ENCODE measurements at places on chromosomes 7 and 10.
A peak's percentile ranks its signal among the peaks of the same experiment; 100 is the strongest.

- H3K4me3 ChIP-seq: no peak overlapping the region
- H3K27ac ChIP-seq: no peak overlapping the region
- peaks cover 9% of the 10 kb centered on the region for H3K27me3 ChIP-seq
Measured at GRCh38 chr7:151964951-151965350, 8.7 kb downstream of the GALNTL5 start.

GRCh38 chr10:71413581-71413980 is 16.9 kb downstream of the CDH23 start:
- H3K27ac ChIP-seq: no peak overlapping the region
- peaks cover 11% of the 10 kb centered on the region for H3K36me3 ChIP-seq
- no peaks in the 10 kb centered on the region for H3K4me1 ChIP-seq

DNA sequence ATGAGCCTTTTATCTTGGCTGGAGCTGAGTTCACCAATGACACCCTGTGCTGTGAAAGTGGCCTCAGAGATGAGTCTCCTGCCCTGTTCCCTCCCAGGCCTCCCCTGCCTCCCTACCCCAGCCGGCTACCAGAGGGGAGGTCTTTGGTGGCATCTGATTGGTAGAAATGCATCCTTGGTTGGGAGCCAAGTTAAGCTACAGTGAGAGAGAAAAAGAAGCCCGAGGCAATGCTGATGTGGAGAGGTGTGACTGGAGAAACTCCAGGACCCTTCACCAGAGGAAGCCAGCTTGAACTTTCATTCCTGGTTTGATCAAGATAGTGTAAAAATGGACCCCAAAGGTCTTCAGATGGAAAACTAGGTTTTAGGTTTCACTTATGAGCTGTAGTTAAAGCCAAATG is 191.1 kb upstream of the TCF7L2 start:
- no peak overlapping the region for H3K4me3 ChIP-seq
- no peaks in the 10 kb centered on the region for H3K27me3 ChIP-seq
- H3K36me3 ChIP-seq: peaks cover 5% of the 10 kb centered on the region
- no peaks in the 10 kb centered on the region for H3K4me1 ChIP-seq
- no peak overlapping the region for H3K27ac ChIP-seq

- no peaks in the 10 kb centered on the region for H3K4me1 ChIP-seq
- peaks cover 5% of the 10 kb centered on the region for H3K27me3 ChIP-seq
- no peak for DNase-seq
- no peak overlapping the region for H3K4me3 ChIP-seq
- no peaks in the 10 kb centered on the region for H3K36me3 ChIP-seq
Measured at GRCh38 chr7:142168746-142169145, 57.2 kb downstream of the MGAM2 start.

- H3K4me1 ChIP-seq: peaks cover 50% of the 10 kb centered on the region
- no peaks in the 10 kb centered on the region for H3K27me3 ChIP-seq
- H3K27ac ChIP-seq: peak overlapping the region; percentile 41
- H3K4me3 ChIP-seq: no peak overlapping the region
- no peak for DNase-seq
- peaks cover 11% of the 10 kb centered on the region for H3K36me3 ChIP-seq
Measured at GRCh38 chr7:22665923-22666322, 61.1 kb upstream of the IL6 start.

GRCh38 chr10:98172073-98172472 is 37.6 kb downstream of the R3HCC1L start:
- H3K27me3 ChIP-seq: no peaks in the 10 kb centered on the region
- no peak overlapping the region for H3K4me3 ChIP-seq
- H3K36me3 ChIP-seq: peaks cover under 1% of the 10 kb centered on the region
- peaks cover 37% of the 10 kb centered on the region for H3K4me1 ChIP-seq
- H3K27ac ChIP-seq: no peak overlapping the region
- no peak for DNase-seq

DNA sequence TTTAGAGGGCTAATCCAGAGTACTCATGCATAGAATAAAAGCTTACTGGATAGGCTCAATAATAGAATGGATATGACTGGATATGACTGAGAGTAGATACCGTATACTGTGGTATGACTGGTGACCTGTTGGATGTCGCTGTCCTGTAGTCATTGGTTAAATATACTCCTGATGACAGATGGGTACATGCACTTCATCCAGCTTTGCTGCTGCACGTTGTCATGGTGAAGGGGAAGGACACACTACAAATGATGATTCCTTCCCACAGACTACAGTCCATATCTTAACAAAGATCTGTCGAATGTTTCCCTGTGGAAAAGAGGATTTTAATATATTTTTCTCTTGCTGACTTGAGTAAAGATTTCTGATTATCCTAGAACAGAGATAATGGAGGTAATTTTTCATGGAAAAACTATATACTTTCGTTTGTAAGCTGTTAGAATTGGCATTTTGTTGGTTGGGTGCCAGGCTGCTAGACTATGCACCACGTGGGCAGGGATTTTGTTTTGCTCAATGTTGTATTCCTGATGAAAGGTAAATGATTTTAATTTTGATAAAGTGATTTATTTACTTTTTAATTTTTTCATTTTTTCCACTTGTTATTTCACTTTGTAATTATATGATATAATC is 97.3 kb downstream of the PPP1R9A start:
- peaks cover 6% of the 10 kb centered on the region for H3K4me1 ChIP-seq
- no peak overlapping the region for H3K27ac ChIP-seq
- H3K27me3 ChIP-seq: no peaks in the 10 kb centered on the region
- no peak overlapping the region for H3K4me3 ChIP-seq
- DNase-seq: no peak
- H3K36me3 ChIP-seq: no peaks in the 10 kb centered on the region

DNA sequence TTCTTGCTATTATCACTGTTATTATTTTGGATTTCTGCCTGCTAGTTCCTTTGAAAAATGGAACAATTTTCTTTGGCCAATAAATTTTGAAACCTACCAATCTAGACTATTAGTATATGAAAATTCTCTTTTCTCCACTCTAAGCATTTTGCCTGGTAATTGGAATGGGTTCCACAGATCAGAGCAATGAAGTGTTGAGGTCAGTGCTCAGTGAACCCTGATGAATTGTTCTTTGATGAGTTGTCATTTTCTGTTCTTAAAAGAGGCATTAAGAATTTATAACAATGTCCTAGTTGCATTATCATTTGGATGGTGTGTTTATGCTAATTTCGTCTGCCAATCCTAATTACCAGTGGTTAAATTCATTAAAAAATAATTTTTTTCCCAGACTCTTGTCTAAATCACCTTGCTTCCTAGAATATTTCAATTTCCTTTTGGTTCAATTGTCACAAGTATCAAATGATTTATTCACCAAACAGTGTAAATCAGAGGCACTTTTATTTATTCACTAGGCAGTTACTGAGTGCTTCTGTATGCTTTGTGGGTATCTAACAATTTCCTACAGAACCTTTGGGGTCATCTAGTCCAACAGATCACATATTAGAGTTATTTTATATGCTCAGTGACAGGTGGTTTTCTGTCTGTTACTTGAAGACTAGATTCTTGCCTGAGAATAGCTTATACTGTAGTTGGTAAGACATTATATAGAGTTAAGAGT is 239.0 kb downstream of the DNAJB9 start:
- H3K4me1 ChIP-seq: no peaks in the 10 kb centered on the region
- peaks cover 9% of the 10 kb centered on the region for H3K27me3 ChIP-seq
- no peaks in the 10 kb centered on the region for H3K36me3 ChIP-seq
- no peak overlapping the region for H3K27ac ChIP-seq

DNA sequence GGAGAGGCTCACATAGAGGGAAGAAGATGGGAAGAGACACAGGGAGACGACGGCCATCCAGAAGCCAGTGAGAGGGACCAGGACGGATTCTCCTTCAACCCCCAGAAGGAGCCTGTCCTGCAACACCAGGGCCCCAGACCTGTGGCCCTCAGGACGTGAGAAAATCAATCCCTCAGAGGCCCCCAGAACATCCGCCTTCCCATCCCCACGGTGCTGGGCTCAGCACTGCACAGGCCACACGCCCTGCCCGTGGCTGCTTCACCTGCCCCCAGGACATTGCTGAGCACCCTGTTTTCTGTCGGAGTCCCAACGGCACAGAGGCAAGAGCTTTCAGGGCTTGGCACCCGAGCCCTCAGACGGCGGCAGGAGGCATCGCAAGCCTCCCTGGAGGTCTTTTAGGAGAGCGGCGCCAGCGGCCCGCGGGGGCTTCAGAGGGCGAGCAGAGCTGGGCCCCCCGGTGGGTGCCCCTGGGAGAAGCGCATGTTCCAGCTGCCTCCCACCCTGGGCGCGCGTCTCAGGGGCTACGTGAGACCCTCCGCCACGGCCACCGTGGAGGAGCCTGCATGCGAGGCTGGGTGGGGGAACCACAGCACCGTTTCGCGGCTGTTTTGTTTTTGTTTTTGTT is 42.8 kb downstream of the PDGFA start:
- H3K27ac ChIP-seq: no peak overlapping the region
- H3K36me3 ChIP-seq: no peaks in the 10 kb centered on the region
- H3K27me3 ChIP-seq: peaks cover 33% of the 10 kb centered on the region

DNA sequence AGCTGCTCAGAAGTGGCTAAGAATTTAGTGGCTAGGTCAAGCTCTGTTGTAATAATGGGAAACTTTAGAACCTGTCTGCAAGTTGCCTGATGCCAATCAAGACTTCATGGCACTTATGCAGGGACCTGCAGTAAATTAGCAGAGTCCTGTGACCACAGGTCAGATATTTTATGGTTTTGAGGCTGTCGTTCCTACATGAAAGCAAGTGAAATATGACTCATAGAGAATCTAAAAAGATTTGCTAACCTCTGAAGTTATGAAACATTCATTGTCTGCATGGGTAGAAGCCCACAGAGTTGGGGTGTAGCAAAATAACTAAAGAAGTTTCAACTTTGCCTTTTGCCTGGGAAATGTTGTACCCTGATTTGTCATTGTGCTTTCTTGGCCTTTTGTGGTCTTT is 32.3 kb downstream of the SLC39A12 start:
- no peaks in the 10 kb centered on the region for H3K36me3 ChIP-seq
- peaks cover 22% of the 10 kb centered on the region for H3K4me1 ChIP-seq
- no peaks in the 10 kb centered on the region for H3K27me3 ChIP-seq
- no peak for DNase-seq

- H3K36me3 ChIP-seq: no peaks in the 10 kb centered on the region
- no peak for DNase-seq
- no peak overlapping the region for H3K4me3 ChIP-seq
- H3K27me3 ChIP-seq: no peaks in the 10 kb centered on the region
- no peak overlapping the region for H3K27ac ChIP-seq
- H3K4me1 ChIP-seq: no peaks in the 10 kb centered on the region
Measured at GRCh38 chr10:36366065-36366464, 724.0 kb upstream of the FZD8 start.

GRCh38 chr10:54203401-54203800 is 597.6 kb downstream of the PCDH15 start:
- H3K4me1 ChIP-seq: no peaks in the 10 kb centered on the region
- no peaks in the 10 kb centered on the region for H3K36me3 ChIP-seq
- no peak overlapping the region for H3K4me3 ChIP-seq
- DNase-seq: no peak
- no peaks in the 10 kb centered on the region for H3K27me3 ChIP-seq

- H3K4me1 ChIP-seq: peaks cover 33% of the 10 kb centered on the region
- peak overlapping the region; percentile 63 for H3K4me3 ChIP-seq
- peak overlapping the region; percentile 92 for H3K27ac ChIP-seq
- DNase-seq: peak; percentile 55
- peaks cover 16% of the 10 kb centered on the region for H3K36me3 ChIP-seq
Measured at GRCh38 chr7:143256932-143257331, 6.3 kb upstream of the GSTK1 start.

GRCh38 chr7:1706721-1707613 is 36.9 kb downstream of the ELFN1 start:
- DNase-seq: no peak
- H3K27me3 ChIP-seq: peaks cover 10% of the 10 kb centered on the region
- H3K4me1 ChIP-seq: no peaks in the 10 kb centered on the region
- H3K27ac ChIP-seq: no peak overlapping the region
- no peaks in the 10 kb centered on the region for H3K36me3 ChIP-seq

GRCh38 chr10:77907900-77908717 is 18.4 kb downstream of the DLG5 start:
- no peak overlapping the region for H3K4me3 ChIP-seq
- H3K27ac ChIP-seq: no peak overlapping the region
- no peaks in the 10 kb centered on the region for H3K4me1 ChIP-seq
- no peak for DNase-seq
- peaks cover 4% of the 10 kb centered on the region for H3K27me3 ChIP-seq

- no peak overlapping the region for H3K27ac ChIP-seq
- no peak overlapping the region for H3K4me3 ChIP-seq
- no peaks in the 10 kb centered on the region for H3K36me3 ChIP-seq
Measured at GRCh38 chr10:132225849-132226205, 39.1 kb downstream of the DPYSL4 start.

DNA sequence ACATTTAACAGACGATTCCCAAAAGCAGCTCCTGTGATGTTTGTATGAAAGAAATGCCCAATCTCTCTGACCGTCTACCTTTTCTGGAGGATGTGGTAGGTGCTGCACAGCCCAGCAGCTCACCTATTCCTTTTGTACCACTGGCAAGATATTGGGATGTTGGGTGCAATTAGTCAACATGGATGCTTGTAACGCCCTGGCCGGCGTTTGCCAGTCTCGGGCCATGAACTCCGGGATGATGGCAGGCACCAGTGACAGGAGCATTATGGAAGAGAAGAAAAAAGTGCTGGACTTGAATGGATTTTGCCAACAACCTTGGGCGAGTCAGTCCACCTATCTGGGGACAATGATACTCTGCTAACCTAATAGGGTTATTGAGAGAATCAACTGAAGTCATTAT is 69.0 kb upstream of the ZNF438 start:
- H3K27me3 ChIP-seq: no peaks in the 10 kb centered on the region
- H3K36me3 ChIP-seq: no peaks in the 10 kb centered on the region
- DNase-seq: no peak
- H3K4me1 ChIP-seq: no peaks in the 10 kb centered on the region
- H3K27ac ChIP-seq: no peak overlapping the region
- no peak overlapping the region for H3K4me3 ChIP-seq

GRCh38 chr7:22363756-22364422 is 6.9 kb upstream of the RAPGEF5 start:
- peaks cover 6% of the 10 kb centered on the region for H3K4me1 ChIP-seq
- no peaks in the 10 kb centered on the region for H3K27me3 ChIP-seq
- no peak overlapping the region for H3K27ac ChIP-seq
- peak; percentile 9 for DNase-seq

DNA sequence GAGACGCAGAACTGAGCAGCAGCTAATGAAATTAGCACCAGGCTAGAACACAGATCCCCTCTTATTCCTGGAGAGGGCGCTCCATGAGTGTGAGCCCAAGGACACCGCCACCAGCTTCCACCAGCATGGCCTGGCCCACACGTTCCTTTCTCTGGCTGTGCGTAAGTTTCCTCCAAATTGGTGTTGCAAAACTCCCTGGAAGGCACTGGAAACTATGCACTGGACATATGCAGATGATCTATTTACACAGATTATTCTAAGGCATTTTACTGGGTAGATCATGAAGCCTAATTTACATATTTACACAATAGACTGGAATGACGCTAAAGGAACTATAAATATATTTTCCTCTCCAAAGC is 455.6 kb upstream of the FOXK1 start:
- H3K36me3 ChIP-seq: no peaks in the 10 kb centered on the region
- H3K4me3 ChIP-seq: no peak overlapping the region
- no peak overlapping the region for H3K27ac ChIP-seq

GRCh38 chr7:92635538-92635937 is 45.3 kb upstream of the FAM133B start:
- no peaks in the 10 kb centered on the region for H3K36me3 ChIP-seq
- H3K4me3 ChIP-seq: no peak overlapping the region
- H3K27me3 ChIP-seq: no peaks in the 10 kb centered on the region

All from naive B cell (primary cell).